ENCODE measurements at places on chromosomes 16 and 17.
A peak's percentile ranks its signal among the peaks of the same experiment; 100 is the strongest.

DNA sequence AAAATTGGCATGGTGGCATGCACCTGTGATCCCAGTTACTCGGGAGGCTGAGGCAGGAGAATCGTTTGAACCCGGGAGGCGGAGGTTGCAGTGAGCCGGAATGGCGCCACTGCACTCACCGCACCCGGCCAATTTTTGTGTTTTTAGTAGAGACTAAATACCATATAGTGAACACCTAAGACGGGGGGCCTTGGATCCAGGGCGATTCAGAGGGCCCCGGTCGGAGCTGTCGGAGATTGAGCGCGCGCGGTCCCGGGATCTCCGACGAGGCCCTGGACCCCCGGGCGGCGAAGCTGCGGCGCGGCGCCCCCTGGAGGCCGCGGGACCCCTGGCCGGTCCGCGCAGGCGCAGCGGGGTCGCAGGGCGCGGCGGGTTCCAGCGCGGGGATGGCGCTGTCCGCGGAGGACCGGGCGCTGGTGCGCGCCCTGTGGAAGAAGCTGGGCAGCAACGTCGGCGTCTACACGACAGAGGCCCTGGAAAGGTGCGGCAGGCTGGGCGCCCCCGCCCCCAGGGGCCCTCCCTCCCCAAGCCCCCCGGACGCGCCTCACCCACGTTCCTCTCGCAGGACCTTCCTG is at the start of gene HBQ1:
Gene HBQ1, plus strand, starts transcription at position 359 of the 575 bp plus-strand sequence. Its CDS starts 28 bp downstream, at position 387.
- DNase-seq: no peak

- DNase-seq: no peak
Measured at GRCh38 chr16:64312980-64313379, 808.9 kb downstream of the CDH11 start.

DNA sequence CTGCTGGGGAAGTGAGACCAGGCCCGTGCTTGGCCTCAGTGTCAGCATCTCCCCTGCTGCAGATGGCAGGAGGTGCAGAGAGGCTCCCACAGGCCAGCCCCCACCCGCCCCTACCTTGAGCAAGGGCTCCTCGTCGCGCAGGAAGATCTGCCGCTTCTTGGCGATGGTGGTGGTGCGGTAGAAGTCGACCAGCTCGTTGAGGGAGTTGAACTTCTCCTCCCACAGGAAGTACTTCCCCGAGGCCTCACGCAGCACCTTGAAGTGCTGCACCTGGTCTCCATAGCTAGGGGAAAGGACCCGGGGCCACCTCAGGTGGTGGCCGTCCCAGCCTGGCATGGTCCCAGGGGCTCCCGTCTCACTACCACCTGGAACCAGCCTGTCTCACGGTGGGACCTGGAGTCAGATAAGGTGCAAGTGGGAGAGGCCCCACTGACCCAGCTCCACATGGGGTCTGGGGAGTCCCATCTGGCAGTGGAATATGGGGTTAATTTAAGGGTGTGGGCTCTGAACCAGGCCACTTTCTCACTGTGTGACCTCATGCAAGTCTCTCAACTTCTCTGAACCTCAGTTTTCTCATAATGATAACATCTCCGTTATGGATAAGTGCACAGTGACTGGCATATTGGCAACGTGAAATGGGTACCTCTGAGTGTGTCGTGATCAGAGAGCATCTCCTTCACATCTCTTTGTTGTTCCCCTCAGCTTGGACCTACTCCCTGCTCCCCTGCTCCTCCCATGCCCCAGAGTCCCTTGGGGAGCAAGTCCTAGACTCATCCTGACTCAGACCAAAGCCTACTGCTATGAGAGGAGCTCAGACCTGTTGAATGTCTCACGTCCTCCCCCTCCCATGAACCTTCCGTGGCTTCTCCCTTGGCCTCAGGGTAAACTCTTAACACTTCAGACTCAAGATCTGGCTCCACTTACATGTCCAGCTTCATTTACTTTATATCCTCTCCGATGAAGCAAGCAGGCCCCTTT is 19.8 kb upstream of the FAM83G start:
- no peak for DNase-seq

- DNase-seq: peak; percentile 41
Measured at GRCh38 chr16:49341706-49342105, 31.9 kb upstream of the C16orf78 start.

DNA sequence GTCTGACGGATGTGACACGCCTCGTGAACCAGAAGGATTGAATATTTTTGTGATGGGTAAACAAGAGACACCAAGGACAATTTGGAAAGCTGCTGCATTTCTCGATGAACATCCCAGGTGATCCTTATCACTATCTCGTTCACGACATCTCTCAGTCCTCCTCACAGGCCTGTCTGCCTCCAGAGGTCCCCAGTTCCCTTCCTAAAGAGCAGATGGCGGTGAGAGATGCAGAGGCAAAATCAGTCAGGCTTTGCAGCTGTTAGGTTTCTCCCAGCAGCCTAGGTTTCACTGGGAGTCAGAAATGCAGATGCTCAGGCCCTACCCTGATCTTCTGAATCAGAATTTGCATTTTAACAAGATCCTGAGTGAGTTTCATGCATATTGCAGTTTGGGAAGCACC is 23.6 kb downstream of the SCPEP1 start:
- peak; percentile 7 for DNase-seq

DNA sequence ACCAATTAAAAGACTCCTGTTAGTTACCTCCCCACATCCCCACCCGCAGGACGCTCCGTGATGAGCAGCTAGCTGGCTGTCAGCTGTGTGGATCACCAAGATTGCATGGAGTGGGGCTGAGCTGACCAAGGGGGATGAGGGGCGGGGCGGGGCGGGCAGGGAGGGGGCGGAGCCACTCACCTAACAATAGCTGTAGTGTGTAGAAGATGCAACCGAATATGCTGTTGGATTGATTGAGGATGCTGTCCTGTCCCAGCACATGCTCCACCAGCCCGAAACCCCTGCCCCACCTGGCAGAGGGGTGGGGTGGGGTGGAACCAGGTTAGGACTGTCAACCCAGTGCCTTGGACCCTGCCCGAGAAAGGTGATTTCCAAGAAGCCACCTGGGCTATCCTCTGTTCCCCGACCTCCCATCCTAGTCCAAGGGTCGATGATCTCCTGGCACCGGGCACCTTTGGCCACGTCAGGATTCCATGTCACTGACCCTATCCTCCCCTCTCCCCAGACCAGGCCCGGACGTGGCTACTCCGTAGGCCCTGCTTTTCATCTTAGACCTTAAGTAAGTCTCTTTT is 1.4 kb downstream of the VKORC1 start:
- DNase-seq: no peak

- no peak for DNase-seq
Measured at GRCh38 chr17:45222014-45222288, 266 bp downstream of the FMNL1 start.

GRCh38 chr16:60651346-60651745 is 1384.9 kb downstream of the CDH8 start:
- no peak for DNase-seq

GRCh38 chr17:15651583-15652110 is 32.1 kb upstream of the FBXW10B start:
- peak; percentile 95 for DNase-seq
